ENCODE measurements at places on chromosomes 6 and 20.

DNA sequence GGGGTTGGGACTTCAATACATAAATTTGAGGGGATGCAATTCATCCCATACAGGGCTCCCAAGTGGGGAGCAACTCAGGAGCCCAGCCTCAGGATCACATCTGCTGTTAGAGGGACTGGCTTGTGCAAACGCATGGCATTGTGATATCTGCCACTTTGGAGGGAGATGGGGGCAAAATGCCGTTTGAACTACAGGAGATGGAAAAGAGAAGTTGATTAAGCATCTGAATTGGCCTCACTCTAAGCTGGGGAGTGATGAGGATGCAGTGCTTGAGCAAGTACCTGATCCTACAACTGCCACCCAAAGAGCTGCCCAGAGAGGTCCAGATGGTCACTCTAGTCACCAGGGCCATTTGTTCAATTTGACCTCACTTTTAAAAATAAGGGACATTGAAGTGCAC is 2.0 kb downstream of the LY86 start:
- no peak for DNase-seq

- DNase-seq = peak; percentile 70
Measured at GRCh38 chr6:150142097-150142669, 661 bp upstream of the PPP1R14C start.

GRCh38 chr20:62642666-62643520 is 590 bp downstream of the SLCO4A1 start:
- peak; percentile 67 for DNase-seq

GRCh38 chr6:145486306-145486705 is 249.0 kb downstream of the EPM2A start:
- no peak for DNase-seq

DNA sequence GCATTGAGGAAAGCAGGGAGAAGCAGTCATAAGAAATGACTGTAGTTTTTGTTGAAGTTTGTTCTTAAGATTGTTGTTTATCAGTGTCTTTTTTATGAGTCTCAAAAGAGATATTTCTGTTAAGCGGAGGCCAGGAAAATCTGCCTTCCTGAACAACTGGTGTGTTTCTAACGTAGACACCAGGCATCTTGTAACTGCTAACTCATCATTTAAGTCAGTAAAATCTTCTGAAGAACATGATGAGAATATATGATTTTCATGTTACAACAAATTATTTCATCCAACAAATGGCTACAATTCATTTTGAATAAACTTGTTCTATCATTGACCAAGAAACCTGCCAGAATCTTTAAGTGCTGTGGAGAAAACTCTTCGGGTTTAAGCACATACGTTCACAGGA is 84.0 kb downstream of the RPS12 start:
- no peak for DNase-seq

- DNase-seq = no peak
Measured at GRCh38 chr6:56890066-56890465, 64.8 kb upstream of the BEND6 start.

DNA sequence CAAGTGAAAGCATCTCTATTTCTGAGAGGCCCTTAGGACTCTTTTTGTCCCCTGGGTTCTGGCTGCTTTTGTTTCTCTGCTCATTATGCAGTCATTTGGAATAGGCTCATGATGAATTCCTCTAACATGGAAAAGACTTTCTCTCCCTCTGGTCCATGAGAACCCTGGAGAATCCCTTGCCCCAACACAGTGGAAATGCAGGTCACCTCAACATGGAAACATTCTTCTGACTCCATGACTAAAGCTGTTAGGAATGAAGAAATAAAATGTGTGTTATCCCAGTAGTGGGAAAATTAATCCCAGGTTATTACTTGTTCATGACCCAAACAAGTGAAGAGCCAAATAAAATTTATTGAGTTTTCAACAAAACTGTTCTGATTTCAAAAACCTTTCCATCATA is 458.6 kb downstream of the EPM2A start:
- no peak for DNase-seq

DNA sequence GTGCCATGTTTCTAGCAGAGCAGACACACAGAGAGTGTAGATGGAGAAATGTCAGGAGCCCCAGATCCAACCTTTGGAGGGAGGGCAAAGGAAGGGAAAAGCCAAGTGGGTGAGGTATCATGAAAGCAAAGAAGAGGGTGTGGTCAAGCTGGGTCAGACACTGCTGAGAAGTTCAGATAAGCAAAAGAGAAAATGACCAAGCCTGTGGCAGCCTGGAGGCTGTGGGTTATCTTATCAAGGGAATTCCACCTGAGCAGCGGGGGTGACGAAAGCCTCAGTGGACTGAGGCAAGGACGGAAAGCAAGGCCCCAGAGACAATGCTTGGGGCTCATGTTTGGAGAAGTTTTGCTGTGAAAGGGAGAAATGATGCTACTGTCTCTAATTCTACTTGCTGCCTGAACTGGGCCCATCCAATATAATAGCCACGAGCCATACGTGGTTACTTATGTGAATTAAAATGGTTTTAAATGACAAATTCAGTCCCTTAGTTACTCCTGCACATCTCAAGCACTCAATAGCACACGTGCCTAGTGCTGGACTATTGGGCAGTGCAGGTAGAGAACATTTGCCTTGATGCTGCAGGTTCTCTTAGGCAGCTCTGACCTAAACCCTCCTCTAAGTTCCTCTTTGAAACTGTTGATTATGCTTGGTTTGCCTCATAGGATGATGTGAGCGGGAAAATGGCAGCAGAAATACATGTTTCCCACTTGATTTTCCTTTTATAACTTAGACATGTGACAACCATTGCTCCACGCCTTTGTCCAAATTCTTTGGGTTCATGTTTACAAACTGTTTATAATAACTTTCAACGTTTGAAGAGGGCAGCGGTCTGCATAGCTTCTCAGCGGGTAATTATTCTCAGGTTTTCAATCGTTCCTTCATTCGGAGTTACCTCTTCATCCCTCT is 63.7 kb downstream of the SLC22A23 start:
- DNase-seq = no peak

GRCh38 chr20:58142843-58143185 is 85.6 kb downstream of the ANKRD60 start:
- no peak for DNase-seq

- no peak for DNase-seq
Measured at GRCh38 chr20:19633985-19634384, 124.1 kb upstream of the RIN2 start.

DNA sequence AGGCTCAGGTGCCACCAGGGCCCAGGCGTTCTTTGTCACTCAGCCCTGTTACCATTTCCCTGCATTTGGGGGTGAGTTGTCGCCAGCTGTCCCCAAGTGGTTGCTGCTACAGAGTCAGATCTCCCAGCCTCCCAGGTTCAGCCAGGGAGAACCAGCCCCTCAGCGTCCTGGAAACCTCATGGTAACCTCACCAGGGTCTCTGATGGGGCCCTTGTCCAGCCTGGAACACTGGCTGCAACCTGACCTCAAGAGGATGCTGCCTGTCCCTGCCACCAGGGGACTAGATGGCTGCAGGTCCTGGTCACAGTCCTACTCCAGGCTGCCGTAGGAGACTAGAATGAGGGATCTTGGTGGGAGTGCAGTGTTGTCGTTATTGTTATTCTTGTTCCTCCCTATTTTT is 228.3 kb upstream of the PDE10A start:
- DNase-seq = no peak

- DNase-seq = peak; percentile 30
Measured at GRCh38 chr6:43770372-43771209, 580 bp downstream of the VEGFA start.

DNA sequence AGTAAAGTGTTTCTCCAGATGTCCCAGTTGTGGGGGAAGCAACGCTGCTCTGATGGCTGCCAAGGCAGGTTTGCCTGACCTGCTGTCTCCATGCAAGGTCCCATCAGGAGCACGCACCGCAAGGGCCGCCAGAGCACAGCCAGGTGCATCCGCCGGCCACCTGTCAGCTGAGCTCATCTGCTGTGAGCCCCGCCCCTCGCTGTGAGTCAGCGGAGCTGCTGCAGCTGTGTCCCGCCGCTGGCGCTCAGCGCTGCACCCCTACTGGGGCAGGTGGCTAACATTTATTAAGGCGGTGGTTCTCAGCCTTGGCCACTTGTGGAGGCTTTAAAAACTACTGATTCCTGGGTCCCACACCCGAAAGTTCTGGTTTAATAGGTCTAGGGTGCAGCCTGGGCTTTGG is 225.7 kb downstream of the UST start:
- DNase-seq = peak; percentile 82

DNA sequence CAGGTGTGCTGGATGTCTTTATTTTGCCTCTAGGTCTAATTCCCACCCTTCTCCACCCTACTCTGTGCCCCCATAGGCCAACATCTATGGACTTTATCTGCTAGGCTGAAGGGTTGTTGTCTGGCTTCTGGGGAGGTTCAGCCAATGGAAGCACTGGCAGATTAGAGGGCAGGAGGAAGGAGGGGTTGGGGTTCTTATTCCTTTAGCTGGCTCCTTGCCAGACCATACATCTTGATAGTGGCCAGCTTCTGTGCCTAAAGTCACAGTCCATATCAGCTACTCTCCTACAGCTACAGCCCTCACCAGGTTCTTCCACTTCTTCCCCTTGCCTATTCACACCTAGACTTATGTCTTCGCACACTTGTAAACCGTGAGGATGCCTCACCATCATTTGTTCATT is 41.1 kb downstream of the ROS1 start:
- DNase-seq = no peak

DNA sequence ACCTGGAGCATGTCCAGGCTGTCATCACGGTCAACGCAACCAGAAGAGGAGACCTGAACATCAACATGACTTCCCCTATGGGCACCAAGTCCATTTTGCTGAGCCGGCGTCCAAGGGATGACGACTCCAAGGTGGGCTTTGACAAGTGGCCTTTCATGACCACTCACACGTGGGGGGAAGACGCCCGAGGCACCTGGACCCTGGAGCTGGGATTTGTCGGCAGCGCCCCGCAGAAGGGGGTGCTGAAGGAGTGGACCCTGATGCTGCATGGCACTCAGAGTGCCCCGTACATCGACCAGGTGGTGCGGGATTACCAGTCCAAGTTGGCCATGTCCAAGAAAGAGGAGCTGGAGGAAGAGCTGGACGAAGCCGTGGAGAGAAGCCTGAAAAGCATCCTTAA is 49.5 kb downstream of the BFSP1 start:
- no peak for DNase-seq

DNA sequence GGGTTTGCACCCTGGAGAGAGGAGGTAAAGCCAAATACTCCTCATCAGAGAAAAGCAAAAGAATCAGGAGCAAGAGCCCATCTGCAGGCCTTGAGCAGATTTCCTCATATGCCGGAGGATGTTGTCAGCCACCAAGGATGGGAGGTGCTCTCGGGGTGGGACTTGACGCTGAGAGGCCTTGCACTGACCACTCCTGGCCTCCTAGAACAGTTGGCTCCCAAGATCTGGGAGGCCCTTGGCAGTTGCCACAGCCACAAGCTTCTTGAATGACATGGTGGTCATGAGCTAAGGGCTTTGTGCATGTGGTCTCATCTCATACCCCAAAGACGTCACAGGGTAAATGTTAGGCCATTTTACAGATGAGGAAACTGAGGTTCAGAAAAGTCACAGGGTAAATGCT is 75.2 kb upstream of the PMEPA1 start:
- no peak for DNase-seq

- DNase-seq = no peak
Measured at GRCh38 chr20:47455133-47456040, 46.3 kb upstream of the NCOA3 start.

- DNase-seq = no peak
Measured at GRCh38 chr6:157645201-157645795, 177.7 kb upstream of the SNX9 start.

DNA sequence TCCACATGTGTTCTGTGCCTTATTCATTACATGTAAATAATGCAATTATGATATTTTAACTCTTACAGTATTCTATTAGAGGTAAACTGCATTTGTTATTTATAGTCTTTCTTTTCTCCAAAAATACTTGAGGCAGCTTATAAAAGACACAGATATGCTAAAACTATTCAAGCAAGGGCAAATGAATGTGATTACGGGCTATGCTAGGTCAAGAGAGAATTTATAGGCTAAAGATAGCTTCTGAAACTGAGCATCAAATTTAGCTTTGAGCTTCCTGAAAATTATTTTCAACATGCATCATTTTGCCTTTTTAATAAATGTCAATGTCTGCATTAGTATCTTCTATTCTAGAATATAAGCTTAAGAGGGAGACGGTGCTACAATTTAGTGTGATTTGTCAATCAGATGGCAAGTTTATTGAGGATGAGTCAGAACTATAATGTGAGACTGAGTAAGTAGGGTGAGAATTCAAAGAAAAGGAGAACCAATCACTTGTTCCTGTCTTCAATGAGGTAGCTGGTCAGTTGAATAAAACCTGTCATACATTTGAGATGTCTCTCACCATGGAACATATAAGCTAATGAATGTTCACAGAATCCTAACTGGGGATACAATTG is 669.4 kb upstream of the CITED2 start:
- DNase-seq = no peak

- no peak for DNase-seq
Measured at GRCh38 chr6:7438011-7438410, 48.4 kb downstream of the RIOK1 start.
